ENCODE measurements at places on chromosomes 4 and X.

GRCh38 chr4:73224886-73225285, 33.7 kb downstream of the ANKRD17 start:
- no peak for DNase-seq

GRCh38 chrX:39967348-39967747, 130.4 kb downstream of the BCOR start:
- DNase-seq = no peak

GRCh38 chrX:9320940-9321339, 143.9 kb upstream of the TBL1X start:
- DNase-seq = no peak

- DNase-seq = no peak
These were observed 24.4 kb upstream of the BCORL1 start for GRCh38 chrX:129958083-129958465.

GRCh38 chr4:3467601-3468031, 4.5 kb downstream of the DOK7 start:
- no peak for DNase-seq

- no peak for DNase-seq
These were observed 185.5 kb upstream of the PITX2 start for GRCh38 chr4:110808351-110808878.

DNA sequence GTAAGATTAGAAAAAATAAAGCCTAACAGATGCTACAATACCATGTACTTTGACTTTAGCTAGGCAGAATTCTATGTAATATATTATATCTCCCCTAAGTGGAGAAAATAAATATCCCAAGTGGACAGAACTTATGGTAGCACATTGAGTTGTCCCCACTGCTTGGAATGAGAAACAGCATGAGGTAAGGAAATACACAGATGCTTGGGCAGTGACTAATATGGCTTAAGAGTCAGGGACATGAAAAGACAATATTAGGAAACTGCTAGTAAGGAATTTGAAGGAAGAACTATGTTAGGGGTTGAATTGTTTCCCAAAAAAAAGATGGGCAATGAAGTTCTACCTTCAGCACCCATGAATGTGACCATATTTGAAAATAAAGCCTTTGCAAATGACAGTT, 2265.1 kb downstream of the PCDH7 start:
- DNase-seq = no peak

GRCh38 chr4:143625632-143626031, 74.8 kb downstream of the FREM3 start:
- no peak for DNase-seq

DNA sequence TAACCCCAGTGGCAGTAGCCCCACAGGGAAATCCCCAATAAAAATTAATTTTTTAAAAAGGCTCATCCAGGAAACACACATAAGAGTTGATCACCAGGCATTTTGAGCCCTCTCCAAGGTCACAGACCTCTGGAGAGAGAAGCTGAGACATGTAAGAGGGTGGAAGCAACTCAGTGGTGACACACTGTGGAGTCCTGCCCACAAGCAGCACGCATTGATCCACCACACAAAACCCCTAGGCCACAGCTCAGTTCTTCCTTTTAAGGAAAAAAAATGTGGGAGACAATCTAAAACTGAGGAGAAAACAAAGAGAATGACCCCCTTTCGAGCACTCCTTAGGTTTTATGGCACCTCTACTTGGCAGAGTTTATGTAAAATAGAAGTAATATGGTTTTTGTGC, 71.7 kb upstream of the S100G start:
- DNase-seq = no peak

DNA sequence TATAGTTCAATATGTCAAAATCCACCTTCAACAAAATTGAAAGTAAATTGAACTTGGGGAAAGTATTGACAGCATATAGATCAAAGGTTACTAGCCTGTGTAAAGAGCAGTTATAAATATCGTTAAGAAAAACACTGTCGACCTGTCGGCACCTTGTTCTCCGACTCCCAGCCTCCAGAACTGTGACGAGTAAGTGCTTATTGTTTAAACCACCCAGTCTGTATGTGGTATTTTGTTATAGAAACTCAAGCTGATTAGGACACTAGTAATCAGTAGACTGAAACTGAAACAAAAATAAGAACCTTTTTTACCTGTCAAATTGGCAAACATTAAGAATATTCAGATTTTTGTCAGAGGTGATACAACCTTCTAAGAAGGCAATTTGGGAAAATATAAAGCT, 17.0 kb downstream of the HTT start:
- no peak for DNase-seq

GRCh38 chrX:6279277-6279909, 50.7 kb upstream of the NLGN4X start:
- DNase-seq = no peak

DNA sequence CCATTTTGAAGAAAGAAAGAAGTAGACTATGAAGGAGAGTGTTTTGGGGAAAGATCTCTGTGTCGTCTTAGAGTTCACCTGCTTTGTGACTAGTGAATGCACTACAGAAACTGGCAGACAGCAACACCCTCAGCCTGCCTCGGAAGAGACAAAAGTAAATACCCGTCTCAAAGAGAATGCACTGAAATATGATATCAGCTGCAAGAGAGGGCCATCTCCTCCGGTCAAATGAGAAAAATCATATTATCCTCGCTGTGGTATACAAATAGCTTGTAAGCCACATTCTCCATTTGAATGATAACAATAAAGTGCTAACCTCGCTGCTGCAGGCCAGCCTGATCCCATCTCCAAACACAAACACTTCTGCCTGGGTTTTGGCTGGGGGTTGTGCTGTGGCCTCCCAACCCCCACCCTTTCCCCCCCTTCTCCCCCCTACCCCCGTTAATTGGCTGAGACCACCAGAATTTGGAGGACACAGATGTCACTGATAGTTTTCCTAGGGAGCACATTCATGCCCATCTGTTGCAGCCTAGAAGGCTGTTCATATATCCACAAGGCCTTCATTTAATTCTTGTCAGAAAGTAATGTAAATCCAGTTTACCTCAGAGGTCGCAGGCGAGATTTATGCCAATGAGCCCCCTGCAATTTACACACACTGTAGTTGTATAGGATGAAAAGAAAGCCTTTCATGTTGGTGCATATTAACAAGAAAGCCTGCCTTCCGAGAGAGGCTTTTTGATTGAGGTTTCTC, 46.3 kb downstream of the ALPK1 start:
- no peak for DNase-seq

- no peak for DNase-seq
These were observed 25.1 kb upstream of the TEX13D start for GRCh38 chrX:124307253-124307907.

GRCh38 chr4:184959786-184960185, 58.5 kb upstream of the HELT start:
- no peak for DNase-seq

DNA sequence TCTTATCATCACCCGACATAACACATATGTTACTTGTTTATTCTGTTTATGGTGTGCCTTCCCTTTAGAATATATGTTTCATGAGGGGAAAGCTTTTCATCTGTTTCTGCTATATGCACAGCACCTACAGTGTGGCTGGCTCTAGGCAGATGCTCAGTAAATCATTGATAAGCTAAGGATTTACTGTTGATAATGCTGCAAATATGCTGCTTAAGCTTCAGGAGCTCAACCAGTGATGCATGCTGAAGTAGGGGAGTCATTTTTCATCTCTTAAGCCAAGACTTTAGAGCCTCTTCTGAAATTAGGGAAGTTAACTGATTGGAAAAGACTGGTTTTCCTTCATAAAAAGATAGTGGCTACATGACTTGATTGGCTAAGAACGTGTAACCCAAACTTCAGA, 16.4 kb downstream of the FAT4 start:
- no peak for DNase-seq

- no peak for DNase-seq
These were observed 722.4 kb upstream of the TENM3 start for GRCh38 chr4:181520790-181521189.
